ENCODE measurements at places on chromosomes 3 and 15.

- no peak for DNase-seq
These were observed 33.6 kb upstream of the ZBTB38 start for GRCh38 chr3:141334627-141335250.

GRCh38 chr15:90680371-90680935 is 36.7 kb upstream of the BLM start:
- no peak for DNase-seq

GRCh38 chr15:98529205-98530145 is 118.9 kb upstream of the IGF1R start:
- DNase-seq: no peak

DNA sequence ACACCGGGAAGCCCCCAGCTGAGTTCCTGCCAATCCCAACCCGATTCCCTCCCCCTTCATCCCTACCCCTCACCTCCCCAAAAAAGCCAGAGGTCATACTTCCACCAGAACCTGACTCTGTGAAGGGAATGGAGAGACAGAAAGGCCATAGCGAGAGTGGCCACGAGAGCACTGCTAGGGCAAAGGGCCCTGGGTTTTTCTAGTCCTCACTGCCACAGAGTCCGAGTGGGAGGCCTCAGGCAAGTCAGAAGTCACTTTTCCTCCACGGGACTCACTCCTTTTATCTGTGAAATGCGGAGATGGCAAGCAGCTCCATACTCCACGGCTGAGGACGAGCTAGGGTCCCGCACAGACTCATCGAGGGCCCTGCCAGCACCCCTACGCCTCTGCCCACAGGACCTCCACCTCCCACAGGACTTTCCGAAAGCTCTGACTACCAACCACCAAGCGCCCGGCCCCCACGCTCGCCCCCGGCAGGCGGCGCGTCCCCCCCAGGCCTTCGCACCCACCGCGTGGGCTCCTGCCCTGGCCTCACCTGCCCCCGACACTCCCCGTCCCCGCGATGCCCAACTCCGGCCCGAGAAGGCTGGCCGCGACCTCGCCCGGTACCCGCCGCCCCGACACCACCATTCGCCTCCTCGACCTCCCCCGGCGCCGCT is 792 bp downstream of the ATP13A3 start:
- DNase-seq: no peak

DNA sequence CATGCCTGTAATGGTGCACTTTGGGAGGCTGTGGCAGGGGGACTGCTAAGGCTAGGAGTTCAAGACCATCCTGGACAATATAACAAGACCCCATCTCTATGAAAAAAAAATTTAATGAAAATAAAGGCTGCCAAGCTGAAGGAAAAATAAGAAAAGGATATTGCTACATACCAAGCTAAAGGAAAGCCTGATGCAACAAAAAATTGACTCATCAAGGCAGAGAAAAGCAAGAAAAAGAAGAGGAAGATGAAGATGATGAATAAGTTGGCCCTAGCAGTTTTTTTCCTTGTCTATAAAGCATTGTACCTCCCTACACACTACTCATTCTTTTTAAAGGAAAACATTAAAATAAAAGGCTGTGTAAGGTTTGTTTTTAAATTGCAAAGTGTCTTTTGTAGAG is 441.9 kb upstream of the MDFIC2 start:
- DNase-seq: no peak

GRCh38 chr3:30258426-30259392 is 347.7 kb upstream of the TGFBR2 start:
- no peak for DNase-seq

- no peak for DNase-seq
These were observed 55.4 kb downstream of the NUP210 start for GRCh38 chr3:13364602-13365271.

- no peak for DNase-seq
These were observed 50.6 kb upstream of the AKAP13 start for GRCh38 chr15:85329561-85330422.

DNA sequence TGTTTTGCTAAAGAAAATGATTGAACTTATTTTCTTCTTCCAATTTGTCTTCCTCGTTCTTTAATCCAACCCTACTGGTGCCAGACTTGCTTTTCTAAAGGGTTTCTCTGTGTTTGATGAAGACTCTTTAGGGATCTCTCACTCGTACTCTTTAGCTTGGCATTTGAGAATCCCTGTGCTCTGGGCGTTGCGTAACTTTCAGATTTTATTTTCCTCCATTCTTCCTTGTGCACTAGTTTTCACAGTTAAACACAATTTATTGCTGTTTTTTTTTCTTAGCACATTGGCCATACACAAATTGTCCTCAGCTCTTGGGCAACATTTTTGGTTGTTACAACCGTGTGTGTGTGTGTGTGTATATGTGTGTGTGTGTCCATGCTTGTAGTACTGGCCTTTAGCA is 95.8 kb upstream of the ADAMTSL3 start:
- DNase-seq: no peak

DNA sequence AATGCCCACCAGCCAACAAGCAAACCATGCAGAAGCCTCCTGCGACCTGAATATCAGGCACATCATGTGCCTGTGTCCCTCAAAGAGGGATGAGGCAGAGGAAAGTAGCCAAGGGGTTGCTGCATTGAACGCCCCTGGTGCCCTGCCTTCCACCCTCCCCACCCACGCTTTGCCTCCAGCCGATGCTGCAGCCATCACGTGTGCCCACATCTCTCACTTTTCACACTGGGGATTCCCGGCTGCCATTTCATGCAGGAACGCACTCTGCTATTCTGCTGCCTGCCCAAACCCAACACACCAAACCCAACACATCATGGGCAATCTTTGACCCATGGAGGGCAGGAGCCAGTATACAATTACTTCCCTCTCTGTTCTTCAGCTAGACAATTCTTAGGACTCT is 462.2 kb upstream of the PROK2 start:
- DNase-seq: no peak

DNA sequence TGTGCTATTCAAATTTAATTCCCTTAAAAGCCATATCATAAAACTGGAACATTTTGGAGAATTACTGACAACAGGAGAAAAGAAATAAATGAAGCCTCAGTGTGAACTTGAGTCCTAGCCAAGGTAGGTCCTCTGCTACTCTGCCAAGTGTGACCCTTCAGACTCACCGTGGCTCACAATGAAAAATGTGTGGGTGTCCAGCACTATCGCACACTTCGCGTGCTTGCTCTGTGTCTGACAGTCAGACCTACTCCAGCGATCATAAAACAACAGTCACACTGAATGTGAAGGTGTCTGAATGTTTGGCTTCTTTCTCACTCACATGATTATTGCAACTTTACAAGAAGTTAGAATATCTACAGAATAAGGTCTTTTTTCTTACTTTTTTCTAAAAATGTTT is 65.8 kb upstream of the TRA2B start:
- DNase-seq: no peak

DNA sequence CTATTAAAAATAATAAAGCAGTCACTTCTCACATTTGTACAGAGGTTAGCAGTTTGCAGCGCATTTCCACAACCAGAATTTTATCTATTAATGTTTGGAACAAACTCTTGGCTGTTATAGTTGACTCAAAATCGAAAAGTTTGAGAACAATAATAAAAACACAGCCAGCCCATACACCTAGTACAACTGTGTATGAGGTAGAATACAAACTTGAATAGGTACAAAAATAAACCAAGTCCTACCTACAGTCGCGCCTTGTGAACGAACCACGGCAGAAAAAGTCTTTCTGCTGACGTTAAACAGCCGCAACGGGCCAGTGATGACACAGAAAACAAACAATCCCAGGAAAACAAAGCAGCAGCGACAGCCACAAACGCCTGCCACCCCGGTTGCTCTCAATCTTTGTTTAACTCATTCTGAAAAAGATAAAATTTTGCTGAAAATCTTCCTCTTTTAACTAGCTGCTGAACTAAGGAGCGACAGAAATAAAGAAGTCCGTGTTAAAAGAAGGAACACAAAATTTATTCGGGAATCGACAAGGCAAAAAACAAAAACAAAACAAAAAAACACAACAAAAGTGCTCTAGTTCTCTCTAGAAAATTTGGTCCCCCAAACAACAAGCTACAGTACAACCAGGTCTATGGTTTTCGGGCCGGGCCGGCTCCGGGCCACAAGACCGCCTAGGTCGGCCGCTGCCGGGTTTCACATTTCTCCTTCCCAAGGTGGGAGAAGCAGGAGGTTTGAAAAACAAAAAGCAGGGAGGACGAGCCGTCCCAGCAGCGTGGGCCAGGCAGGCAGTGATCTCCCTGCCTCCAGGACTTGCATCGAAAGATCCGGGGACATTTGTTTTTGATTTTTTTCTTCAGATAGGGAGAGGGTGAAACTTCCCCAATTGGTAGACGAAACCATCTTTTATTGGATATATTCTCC is 2.9 kb downstream of the FOXL2 start:
- DNase-seq: no peak

GRCh38 chr3:98775459-98776139 is 12.5 kb downstream of the ST3GAL6 start:
- no peak for DNase-seq

GRCh38 chr3:103787879-103788278 is 1353.1 kb downstream of the ZPLD1 start:
- DNase-seq: no peak

- DNase-seq: no peak
These were observed 48.7 kb downstream of the MYO5C start for GRCh38 chr15:52246686-52247431.

Measured in NCI-H1694 (cell line).